Forelimb muscle (tissue), 1 donor: ENCODE measurements at places on chromosomes 5 and 9.

- no peak for DNase-seq
These were observed 324.4 kb downstream of the PRELID2 start for GRCh38 chr5:145510769-145511168.

GRCh38 chr5:176743868-176744583 is 66.3 kb upstream of the UNC5A start:
- DNase-seq: no peak

DNA sequence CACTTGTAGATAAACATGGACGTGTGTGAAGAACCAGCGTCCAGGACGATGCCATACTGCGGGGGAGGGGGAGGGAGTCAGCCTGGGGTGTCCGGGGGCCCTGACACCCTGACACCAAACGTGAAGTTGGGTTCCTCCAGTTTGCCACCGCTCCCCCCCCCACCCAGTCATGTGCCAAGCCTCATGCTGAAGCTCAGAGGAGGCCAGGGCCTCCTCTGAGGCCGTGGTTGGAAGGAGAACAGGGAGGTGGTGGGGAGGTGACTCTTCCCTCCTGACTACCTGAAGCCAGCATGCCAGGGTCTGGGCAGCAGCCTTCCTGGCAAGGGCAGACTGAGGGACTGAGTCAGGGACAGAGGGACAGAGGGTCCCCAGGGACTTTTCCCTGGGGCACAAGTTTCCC is 1.6 kb downstream of the ENTPD2 start:
- no peak for DNase-seq

GRCh38 chr9:17699615-17700330 is 120.9 kb downstream of the SH3GL2 start:
- no peak for DNase-seq

- no peak for DNase-seq
These were observed 4.5 kb upstream of the PCA3 start for GRCh38 chr9:76759732-76760131.

GRCh38 chr5:54080831-54081230 is 229.5 kb downstream of the ARL15 start:
- DNase-seq: no peak

DNA sequence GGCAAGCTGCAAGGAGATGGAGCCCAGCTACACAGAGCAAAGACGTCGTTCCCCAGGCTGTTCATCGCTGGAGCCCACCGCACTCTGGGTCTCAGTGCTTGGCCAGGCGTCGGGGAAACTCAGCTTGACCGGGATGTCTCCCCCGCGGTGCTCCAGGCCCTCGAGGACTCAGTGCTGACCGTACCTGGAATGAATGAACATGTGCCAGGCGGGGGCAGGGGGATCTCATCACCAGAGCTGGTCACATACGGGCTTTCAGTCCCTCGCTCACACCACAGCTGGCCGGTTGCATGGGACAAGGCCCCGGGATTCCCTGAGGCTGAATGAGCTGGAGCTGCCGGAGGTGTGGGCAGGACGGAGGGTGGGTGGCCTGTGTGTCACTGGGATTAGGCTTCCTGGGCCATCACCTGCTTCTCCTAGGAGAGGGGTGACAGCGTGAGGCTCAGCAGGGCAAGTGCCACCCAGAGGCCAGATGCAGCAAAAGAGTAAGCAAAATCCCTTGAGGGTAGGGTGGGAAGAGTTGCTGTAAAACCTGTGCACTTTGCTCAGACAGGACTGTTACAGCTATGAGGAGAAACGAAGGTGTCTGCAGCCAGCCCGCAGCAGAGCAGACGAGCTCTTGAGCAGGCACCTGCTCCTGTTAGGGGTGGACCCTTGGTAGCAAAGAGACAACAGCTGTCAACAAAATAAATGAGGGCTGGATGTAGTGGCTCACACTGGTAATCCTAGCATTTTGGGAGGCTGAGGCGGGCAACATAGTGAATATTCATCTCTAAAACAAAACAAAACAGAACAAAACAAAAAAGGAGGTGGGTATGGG is 70.7 kb upstream of the RAPGEF1 start:
- DNase-seq: no peak

DNA sequence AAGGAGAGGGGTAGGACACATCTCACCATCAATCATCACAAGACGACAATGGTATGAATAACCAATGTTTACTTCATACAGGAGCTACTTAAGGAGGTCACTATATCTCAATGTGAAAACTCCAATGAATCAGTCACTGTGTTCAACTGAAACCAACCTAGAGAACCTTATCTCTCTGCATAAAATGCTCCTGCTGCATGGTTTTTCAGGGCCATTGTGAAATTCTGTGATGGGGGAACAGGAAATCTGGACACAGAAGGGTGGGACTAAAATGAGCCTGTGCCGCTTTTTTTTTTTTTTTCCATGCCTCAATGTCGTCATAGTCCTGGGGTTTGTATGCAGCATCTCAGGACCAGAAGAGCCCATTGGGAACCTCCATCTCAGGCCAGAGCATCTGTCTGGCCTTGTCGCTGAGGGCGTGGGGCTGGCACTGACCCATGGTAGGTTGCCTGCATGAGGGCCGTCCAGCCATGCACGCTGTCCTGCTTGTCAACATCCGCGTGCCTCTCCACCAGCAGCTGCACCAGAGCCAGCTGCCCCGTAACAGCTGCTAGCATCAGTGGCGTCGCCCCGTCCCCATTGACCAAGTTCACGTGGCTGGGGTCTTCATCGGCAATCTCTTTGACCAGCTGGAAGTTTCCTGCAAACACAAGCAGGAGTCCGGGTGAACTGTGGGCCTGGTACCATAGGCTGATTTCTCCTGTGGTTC is 12.7 kb downstream of the ANKS6 start:
- no peak for DNase-seq

DNA sequence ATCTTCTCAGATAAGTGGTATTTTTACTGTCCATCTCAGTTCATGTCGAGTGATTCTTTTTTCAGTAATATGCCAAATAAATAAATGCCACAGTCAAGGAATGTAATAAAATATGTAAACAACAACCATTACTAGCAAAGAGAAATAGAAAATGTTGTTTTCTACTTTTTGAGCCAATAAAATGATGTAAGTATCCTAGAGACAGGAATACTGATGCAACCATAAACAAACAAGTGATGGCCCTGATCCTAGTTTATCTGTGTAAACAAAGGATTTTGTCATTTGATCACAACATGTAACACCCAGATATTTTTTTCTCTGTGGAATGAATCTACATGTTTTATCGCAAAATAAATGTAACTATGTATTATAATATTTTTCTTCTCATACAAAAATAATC is 1852.8 kb downstream of the EFNA5 start:
- DNase-seq: no peak

DNA sequence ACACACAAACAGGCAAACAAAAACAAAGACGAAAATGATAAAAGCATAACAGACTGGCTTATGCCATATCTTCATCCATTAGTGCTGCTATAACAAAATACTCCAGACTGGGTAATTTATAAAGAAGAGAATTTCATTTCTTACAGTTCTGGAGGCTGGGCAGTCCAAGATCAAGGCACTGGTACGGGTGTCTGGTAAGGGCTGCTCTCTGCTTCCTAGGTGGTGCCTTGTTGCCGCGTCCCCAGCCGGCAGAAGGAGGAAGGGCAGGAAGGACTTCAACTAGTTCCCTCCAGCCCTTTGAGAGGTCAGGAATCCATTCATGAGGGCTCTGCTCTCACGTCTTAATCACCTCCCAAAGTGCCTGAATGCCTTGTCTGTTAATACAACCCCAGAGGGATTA is 122.6 kb downstream of the BOD1 start:
- no peak for DNase-seq

- DNase-seq: no peak
These were observed 142.8 kb downstream of the ENC1 start for GRCh38 chr5:74497706-74498105.

- DNase-seq: no peak
These were observed 97.7 kb downstream of the CFAP95 start for GRCh38 chr9:69918322-69918721.

DNA sequence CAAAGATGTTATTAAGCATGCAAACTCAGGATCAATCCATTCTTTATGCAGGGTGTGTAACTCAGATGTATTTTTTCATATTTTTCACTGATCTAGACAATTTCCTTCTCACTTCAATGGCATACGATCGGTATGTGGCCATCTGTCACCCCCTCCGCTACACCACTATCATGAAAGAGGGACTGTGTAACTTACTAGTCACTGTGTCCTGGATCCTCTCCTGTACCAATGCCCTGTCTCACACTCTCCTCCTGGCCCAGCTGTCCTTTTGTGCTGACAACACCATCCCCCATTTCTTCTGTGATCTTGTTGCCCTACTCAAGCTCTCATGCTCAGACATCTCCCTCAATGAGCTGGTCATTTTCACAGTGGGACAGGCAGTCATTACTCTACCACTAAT is 435 bp downstream of the OR1J4 start:
- DNase-seq: no peak

GRCh38 chr5:95191330-95191729 is 93.6 kb downstream of the MCTP1 start:
- DNase-seq: no peak

GRCh38 chr5:15483351-15484097 is 16.5 kb upstream of the FBXL7 start:
- no peak for DNase-seq

DNA sequence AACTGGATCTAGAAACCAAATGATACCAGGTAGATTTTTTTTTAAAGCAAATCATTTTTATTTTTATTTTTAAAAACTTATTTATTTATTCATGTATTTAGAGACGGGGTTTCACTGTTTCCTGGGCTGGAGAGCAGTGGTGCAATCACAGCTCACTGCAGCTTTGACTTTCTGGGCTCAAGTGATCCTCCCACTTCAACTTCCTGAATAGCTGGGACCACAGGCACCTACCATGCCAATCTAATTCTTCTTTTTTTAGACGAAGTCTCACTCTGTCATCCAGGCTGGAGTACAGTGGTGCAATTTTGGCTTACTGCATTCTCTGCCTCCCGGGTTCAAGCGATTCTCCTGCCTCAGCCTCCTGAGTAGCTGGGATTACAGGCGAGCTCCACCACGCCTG is 41.3 kb upstream of the CDK20 start:
- DNase-seq: no peak

DNA sequence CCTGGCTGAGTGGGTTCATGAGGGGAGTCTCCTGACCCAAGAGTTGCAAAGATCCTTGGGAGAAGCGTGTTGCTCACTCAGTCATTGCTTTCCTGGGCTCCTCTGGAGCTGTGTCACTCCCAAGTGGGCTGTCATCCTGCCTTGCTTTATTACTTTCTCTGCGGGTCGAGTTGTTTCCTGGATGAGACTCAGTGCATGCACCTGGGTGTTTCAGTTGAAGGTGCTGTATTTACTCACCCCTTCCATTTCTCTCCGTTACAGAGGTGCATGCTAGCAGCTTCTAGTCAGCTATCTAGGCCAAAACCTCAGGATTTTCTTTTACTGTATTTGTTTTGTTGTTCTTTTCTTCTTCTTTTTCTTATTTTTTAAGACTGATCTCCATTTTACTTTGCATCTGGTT is 785.5 kb upstream of the EDIL3 start:
- no peak for DNase-seq

GRCh38 chr5:181260720-181261319 is at the start of gene TRIM52:
TSS of gene TRIM52 (minus strand) at chr5:181261143. CDS start at chr5:181260813, 330 bp downstream.
- DNase-seq: peak; percentile 74

DNA sequence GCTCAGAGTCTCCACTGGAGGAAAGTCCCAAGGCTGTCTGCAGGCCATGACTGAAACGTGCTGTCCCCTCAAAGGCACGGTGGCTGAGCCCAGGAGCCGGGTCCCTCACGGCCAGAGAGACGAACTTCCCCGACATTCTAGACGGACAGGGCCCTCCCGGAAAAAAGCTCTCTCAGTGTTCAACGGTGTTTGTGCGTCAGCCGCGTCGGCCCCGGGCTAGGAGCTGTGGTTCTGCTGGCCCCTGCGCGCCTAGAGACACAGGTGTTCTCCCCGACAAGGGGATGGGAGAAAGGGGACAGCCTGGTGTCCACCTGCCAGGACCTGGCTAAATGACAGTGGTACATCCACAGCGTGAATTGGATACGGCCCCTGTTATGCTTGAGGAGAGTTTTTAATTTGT is 5.8 kb upstream of the GPSM1 start:
- DNase-seq: no peak

DNA sequence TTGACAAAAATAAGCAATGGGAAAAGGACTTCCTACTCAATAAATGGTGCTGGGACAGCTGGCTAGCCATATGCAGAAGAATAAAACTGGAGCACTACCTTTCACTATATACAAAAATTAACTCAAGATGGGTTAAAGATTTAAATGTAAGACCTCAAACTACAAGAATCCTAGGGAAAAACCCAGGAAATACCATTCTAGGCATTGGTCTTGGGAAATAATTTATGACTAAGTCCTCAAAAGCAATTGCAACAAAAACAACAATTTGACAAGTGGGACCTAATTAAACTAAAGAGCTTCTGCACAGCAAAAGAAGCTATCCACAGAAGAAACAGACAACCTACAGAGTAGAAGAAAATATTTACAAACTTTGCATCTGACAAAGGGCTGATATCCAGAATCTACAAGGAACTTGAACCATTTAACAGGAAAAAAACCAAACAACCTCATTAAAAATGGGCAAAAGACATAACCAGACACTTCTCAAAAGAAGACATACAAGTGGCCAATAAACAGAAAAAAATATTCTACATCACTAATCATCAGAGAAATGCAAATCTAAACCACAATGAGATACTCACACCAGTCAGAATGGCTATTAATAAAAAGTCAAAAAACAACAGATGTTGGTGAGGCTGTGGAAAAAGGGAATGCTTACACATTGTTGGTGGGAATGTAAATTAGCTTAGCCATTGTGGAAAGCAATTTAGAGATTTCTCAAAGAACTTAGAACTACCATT is 75.2 kb upstream of the CPEB4 start:
- DNase-seq: no peak

DNA sequence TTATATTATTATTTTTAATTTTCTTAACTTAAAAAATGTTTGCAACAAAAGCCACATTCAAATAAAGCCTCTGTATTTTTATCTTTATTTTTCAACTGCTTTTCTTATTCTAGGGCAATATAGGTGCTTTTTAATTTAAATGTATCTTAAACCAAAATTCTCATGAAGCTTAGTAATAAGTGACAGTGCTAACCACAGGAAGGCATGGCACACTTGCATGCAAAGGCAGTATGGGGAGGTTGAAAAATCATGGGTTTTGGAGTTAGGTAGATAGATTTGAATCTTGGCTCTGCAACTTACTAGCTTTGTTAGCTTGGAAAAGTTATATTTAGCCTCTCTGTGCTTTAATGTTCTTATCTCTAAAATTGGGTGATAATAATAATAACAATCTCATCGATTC is 458.0 kb downstream of the DMAC1 start:
- no peak for DNase-seq

DNA sequence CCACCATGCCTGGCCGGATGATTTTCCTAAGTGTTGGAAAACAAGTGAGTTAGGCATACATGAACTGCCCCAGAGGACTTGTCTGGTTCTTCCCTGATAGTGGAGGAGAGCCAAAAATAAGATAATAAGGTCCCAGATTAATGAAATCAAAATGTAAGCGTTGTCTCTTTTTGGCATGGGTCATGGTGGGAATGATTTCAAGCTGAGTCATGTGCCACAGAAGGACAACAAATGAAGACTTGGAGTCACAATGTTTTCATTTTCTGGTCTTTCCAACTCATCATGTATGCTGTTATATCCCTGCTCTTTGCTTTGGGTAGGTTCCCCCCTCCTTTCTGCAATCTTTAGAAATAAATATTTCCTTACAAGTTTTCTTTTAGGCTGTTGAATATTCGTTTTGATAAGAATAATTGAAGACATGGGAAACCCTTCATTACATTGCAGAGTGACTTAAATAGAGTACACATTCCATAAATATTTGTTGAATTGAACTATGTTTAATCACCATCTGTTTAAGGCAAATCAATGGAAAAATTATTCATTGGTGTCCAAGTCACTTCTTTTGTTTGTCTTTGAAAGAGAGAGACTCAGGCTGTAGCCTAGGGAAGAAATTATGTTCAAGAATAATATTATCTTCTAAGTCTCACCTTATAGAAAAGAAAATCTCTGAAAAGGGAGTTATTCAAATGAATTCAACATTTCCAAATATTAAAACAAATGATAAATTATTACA is 196.3 kb downstream of the CSNK1G3 start:
- no peak for DNase-seq
